A549 treated with Hydrocortisone at 1 μM for 4 hours (cell line): ENCODE measurements at places on chromosomes 16 and 17. TPM values are rescaled to one million over a fixed set of nuclear protein-coding genes. Genes with fewer than 3 reads are reported as not detected.

The STXBP4 gene
- total RNA-seq, result 2.8 to 9.7 TPM (median 4.2 TPM) in 5 replicates

The BLMH gene
- 39.8 to 52.8 TPM (median 43.6 TPM) in 5 replicates for total RNA-seq

The QPRT gene
- total RNA-seq, result 0.53 to 0.90 TPM (median 0.87 TPM) in 5 replicates

The CHST5 gene
- 0.16 to 0.35 TPM (median 0.29 TPM) in 3 of 5 replicates, not detected in the others for total RNA-seq

The NFE2L1 gene
- 104 to 139 TPM (median 123 TPM) in 5 replicates for total RNA-seq

The OR3A3 gene
- not detected in 5 replicates for total RNA-seq

The KRTAP9-4 gene
- not detected in 5 replicates for total RNA-seq

The EME1 gene
- 15.6 to 16.3 TPM (median 16.0 TPM) in 5 replicates for total RNA-seq

The PLEKHM1 gene
- total RNA-seq, result 20.0 to 24.0 TPM (median 22.2 TPM) in 5 replicates

The KCNH6 gene
- not detected in 5 replicates for total RNA-seq

The GNAO1 gene
- total RNA-seq, result 0.62 to 1.2 TPM (median 0.64 TPM) in 5 replicates

The RGS9 gene
- 5.7 to 7.7 TPM (median 7.4 TPM) in 5 replicates for total RNA-seq

The TBC1D10B gene
- 26.1 to 31.4 TPM (median 28.8 TPM) in 5 replicates for total RNA-seq

The TEDC2 gene
- total RNA-seq, result 15.5 to 22.0 TPM (median 19.2 TPM) in 5 replicates

The SCNN1B gene
- total RNA-seq, result 0.40 to 0.69 TPM (median 0.65 TPM) in 5 replicates

The RNF112 gene
- 0.48 to 0.71 TPM (median 0.62 TPM) in 5 replicates for total RNA-seq

The KRTAP1-3 gene
- total RNA-seq, result not detected in 5 replicates

The CTRL gene
- 1.1 to 2.0 TPM (median 1.5 TPM) in 5 replicates for total RNA-seq

The HS3ST3B1 gene
- total RNA-seq, result 0.93 to 1.2 TPM (median 1.2 TPM) in 5 replicates

The FBXL20 gene
- total RNA-seq, result 6.2 to 8.3 TPM (median 7.3 TPM) in 5 replicates

The ENPP7 gene
- total RNA-seq, result not detected in 5 replicates

The PIRT gene
- total RNA-seq, result not detected in 5 replicates

The USP36 gene
- total RNA-seq, result 52.6 to 60.5 TPM (median 55.6 TPM) in 5 replicates

The MED31 gene
- 18.2 to 34.0 TPM (median 30.4 TPM) in 5 replicates for total RNA-seq

The DBNDD1 gene
- 51.4 to 64.5 TPM (median 59.9 TPM) in 5 replicates for total RNA-seq

The RPUSD1 gene
- total RNA-seq, result 36.3 to 54.3 TPM (median 50.8 TPM) in 5 replicates

The NLGN2 gene
- total RNA-seq, result 12.7 to 19.0 TPM (median 15.5 TPM) in 5 replicates

The BCL6B gene
- not detected in 5 replicates for total RNA-seq
